ENCODE measurements at places on chromosomes 11 and 22. TPM values are rescaled to one million over a fixed set of nuclear protein-coding genes. Genes with fewer than 3 reads are reported as not detected.

Gene FXYD6
- 31.6 TPM for total RNA-seq

Gene VPREB1
- total RNA-seq: not detected

Gene VSIG2
- 0.71 TPM for total RNA-seq

Gene FAM89B
- 17.5 TPM for total RNA-seq

Gene OR52E8
- total RNA-seq: not detected

Gene ADAMTS8
- total RNA-seq: 9.9 TPM

Gene P2RY2
- total RNA-seq: 1.2 TPM

Gene UBQLN3
- total RNA-seq: not detected

Gene MUC2
- 0.60 TPM for total RNA-seq

Measured in WTC11 (cell line).